Stimulated activated CD8-positive, alpha-beta memory T cell treated with anti-CD3 and anti-CD28 coated beads, Interleukin-15, amount 100 ng/mL, for 4 hours (primary cell): ENCODE measurements at places on chromosomes 1 and 21.

DNA sequence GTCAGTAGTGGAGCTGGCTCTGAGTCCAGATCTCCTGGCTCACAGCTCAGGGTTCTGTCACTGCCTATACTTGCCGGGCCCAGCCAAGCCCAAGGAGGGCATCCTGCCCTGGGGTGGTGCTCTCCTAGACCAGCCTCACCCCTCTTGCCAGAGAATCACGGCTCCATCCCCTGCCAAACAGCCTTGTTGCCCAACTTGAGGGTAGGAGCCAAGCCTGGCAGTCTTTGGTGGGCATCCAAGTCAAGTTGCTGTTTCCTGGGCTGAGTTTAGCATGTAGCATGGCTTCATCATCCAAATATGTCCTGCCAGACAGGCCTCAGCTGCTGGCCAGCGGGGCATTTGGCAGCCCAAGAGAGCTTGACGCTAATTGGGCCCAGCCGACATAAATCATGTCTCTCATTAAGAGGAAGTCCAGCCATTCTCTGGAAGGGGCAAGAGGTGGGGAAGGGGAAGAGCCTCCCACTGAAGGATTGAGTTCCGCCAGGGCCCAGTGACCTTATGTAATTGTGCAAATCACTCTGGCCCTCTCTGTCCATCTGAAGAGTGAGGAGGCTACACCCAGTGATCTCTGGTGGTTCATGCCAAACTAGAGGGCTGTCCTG lies 22.6 kb upstream of the TRABD2B start:
- DNase-seq, result no peak

GRCh38 chr1:21449906-21450305 lies 10.0 kb downstream of the NBPF3 start:
- no peak for DNase-seq

GRCh38 chr21:46048926-46049889 lies 48.7 kb upstream of the COL6A2 start:
- no peak for DNase-seq

DNA sequence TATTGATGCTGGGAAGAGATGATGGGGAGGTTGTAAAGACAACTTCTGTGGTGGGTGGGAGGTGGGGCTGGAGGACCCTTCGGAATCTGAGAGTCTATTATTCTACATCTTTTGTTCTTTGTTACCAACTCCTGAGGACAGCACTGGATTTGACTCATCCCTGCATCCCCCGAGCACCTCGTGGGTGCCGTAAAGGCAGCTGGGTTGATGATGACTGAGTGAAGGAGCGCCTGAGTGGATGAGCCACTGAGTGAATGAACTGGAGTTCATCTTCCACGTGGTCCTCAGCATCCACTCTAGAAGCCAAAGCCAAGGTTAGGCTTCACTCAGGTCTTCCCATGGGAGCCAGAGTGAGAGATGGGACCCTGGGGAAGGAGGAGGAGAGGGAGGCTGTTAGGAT lies 77.6 kb downstream of the LRRN2 start:
- DNase-seq, result no peak

- DNase-seq, result no peak
Observed at GRCh38 chr1:112904831-112905261, 51.1 kb downstream of the SLC16A1 start.

- no peak for DNase-seq
Observed at GRCh38 chr21:36005018-36005417, 55.3 kb downstream of the SETD4 start.

DNA sequence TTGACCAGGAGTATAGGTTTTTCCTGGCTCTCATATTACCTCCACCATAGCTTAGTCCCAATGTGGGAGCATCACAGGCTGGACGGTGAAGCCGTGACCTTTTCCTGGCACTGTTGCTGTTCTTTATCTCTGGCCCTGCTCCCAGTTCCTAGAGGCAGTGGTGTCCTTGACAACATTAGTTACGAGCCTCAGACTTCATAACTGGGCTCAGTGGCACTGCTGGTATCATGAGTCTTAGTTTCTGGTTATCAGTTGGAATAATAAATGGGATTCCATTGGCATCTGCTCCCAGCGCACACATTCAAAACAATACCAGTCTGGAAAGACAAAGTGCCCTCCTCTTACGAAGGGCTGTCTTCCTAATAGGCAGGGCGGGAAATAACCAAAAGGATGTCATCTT lies 8.0 kb downstream of the RNPEP start:
- DNase-seq, result no peak

DNA sequence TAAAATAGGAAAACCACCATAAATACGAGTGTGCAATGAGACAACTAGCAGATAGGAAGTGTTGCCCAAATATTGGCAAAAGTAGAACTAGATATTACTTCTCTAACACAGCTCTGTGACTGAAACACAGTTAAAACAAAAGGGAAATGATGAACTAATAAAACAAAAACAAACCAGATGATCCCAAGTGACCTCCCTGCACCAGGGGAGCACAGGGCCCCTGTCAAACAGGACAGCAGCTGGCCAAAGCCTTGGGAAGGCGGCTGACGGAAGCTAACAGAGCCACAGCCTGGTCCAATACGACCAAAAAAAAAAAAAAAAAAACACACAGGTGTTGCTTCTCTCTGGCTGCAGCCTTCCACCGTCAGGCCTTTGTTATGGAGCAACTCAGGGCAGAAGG lies 17.8 kb downstream of the ZBTB17 start:
- DNase-seq, result no peak

- no peak for DNase-seq
Observed at GRCh38 chr1:156004843-156005584, 15.7 kb downstream of the SSR2 start.

- DNase-seq, result no peak
Observed at GRCh38 chr1:83897516-83897915, 101.4 kb downstream of the TTLL7 start.

- DNase-seq, result peak; percentile 19
Observed at GRCh38 chr1:148318123-148318903, 164.8 kb downstream of the PPIAL4G start.

DNA sequence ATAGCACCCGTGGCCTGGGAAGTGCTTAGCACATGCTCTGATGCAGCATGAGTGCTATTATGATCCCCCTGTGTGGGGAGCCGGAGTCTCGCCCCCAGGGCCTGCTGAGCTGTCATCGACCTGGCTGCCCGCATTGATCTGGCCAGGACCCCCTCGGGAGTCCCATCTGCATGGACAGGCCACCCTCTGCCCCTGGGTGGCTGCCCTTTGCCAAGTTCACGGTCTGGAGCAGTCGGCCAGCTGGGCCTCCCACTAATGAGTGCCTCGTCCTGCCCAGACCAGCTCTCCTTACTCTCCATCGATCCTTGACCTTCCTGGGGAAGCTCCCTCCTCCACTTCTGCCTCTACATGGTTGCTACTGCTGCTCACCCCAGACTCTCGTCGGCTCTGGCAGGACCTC lies 121.8 kb upstream of the RUNX3 start:
- no peak for DNase-seq

GRCh38 chr1:172268237-172268636 lies 152.2 kb upstream of the C1orf105 start:
- DNase-seq, result no peak

DNA sequence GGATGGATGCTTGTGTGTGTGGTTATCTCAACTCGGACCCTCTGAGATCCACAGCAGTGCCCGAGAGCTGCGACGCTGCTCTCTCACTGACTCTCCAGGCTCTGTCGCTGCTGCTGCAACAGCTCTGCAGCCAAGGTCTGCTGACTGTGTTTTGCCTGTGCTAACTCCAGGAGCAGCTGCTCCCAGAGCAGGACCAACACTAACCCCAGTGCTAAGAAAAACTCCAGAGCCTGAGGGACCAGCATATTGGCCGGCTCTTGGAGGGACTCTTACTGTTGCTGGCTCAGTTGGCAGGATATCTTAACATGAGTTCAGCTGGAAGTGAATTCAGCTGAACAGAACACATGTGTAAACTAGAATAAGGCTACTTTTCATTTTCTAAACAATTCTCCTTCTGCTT lies 4.4 kb downstream of the LCE2C start:
- no peak for DNase-seq

DNA sequence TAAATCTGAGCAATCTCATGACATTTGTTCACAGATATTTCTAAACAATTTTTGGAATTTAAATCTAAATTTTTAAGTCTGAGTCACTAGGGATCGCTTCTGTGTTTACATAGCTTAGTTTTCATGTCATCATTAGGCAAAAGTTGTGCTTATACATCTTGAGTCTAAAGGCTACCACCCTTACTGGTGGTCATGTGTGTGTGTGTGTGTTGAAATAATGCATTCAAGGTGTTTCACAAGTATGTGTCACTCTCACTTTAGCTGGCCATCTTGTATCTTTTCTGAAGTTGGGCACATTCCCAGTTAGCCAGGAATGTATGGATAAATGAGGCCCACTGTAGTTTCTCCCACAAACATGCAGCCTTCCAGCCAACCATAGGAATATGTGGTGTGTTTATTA lies 1162.5 kb upstream of the PRMT6 start:
- no peak for DNase-seq

DNA sequence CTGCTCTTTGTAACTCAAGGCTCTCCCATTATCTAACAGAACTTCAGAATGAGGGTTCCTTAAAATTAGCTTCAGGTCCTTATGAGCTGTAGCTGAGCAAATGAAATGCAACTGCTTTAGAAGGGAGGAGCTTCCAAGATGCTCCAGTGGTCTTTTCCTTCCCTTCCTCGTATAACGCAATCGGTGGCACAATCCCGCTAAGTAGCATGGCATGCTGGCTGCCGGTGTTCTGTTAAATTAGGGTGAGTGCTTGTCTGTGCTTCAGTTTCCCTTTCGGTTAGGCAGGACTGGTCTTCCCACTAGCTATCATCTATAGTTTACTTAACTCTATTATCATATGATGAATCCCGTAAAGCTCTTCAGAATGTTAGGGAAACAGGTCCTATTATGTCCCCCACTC lies 917 bp downstream of the KIAA0040 start:
- no peak for DNase-seq

GRCh38 chr1:5571861-5572401 lies 420.3 kb downstream of the NPHP4 start:
- DNase-seq, result no peak

- DNase-seq, result no peak
Observed at GRCh38 chr1:245972476-245972875, 534.6 kb downstream of the SMYD3 start.

DNA sequence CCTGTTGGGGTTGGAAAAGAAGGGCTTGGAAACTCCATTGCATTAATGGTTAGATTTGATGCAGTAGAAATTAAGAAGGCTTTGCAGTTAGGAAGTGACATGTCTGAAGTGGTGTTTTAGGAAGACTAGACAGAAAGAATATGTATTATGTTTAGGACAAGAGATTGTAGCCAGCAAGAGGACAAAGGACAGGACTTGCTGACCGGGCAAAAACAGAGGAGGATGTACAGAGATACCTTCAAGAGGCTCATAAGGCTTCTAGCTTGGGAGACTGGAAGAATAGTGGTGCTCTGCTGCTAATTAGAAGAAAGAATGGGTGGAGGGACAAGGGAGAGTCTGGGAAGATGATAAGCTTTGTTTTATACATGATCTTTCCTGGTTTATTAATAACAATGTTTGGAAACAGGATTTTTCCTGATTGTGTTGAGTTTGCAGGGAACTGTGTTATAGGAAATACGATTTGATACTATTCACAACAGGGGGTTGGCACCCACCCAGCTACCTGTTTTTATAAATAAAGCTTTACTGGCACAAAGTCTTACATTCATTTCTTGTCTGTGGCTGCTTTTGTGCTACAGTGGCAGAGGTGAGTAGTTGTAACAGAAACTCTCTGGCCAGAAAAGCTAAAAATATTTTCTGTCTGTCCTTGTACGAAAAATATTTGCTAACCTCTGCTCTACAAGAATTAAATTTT lies 37.1 kb upstream of the TMCO2 start:
- DNase-seq, result no peak

DNA sequence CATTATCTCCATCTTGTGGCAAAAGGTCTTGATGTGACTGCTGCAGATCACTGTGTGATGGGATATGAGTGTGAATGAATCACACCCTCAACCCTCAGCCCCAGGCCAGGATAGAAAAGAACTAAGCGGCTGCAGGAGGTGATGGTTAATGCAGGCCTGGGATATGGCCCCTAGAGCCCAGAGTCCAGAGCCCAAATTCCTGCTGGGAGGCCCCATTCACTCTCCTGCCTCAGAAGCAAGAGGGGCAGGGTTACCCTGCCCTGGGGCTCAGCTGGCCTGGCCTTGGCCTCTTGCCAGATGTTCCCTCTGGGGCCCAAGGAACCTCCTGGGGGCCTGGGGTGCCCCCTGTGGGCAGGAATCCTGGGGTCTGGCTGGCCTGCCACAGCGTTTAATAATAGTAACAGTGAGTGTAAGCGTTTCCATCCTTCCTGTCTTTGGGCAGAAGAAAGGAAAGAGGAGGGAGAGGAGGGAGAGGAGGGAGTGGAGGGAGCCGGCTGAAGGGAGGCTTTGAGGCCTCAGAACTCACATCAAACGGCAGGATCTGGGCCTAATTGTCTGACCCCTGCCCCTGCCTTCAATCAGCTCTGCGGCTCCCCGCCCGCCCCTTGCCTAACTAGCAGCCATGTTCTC lies 26.2 kb downstream of the DMAP1 start:
- no peak for DNase-seq

GRCh38 chr1:32984455-32985171 lies 20.0 kb upstream of the RNF19B start:
- no peak for DNase-seq

DNA sequence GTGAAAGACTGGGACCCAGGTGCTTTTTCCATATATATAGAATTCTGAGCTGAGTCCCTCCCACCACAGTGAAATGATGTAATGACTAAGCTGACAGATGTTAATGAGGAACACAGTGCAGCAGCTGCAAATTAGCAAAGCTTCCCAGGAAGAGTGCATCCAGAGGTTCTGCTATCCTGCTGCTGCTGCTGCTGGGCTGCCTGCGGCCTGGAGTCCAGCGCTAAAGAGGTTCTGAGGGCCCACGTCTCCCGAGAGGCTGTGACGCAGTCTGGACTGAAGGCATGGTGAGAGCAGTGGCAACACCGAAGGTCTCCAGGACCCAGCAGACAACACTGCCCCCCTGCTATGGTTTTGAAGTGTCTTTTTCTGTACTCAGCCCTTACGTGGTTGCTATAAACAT lies 63.9 kb downstream of the URB2 start:
- no peak for DNase-seq

DNA sequence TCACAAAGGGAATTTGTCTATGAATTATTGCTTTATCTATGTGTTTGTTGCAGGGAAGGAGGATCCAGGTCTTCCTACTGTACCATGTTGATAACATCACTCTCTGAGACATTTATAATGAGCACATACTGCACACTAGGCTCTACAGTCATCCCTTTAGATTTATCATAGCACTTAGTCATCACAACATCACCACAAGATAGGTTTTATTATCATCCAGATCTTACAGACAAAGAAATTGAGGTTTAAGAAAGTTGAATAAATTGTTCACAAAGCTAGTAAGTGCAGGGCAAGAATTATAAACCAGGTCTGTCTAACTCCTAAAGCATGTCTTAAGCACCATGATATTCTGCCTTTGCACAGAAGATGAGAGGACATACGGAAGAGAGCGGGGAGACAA lies 121.1 kb upstream of the ST6GALNAC5 start:
- no peak for DNase-seq

GRCh38 chr1:92484472-92485380 lies 2.0 kb downstream of the GFI1 start:
- DNase-seq, result peak; percentile 65

GRCh38 chr1:10686404-10687040 lies 109.9 kb downstream of the CASZ1 start:
- DNase-seq, result no peak

- peak; percentile 58 for DNase-seq
Observed at GRCh38 chr1:6475381-6476133, 9.6 kb upstream of the TNFRSF25 start.

GRCh38 chr1:18079941-18080735 lies 27.5 kb upstream of the IGSF21 start:
- DNase-seq, result no peak

- DNase-seq, result no peak
Observed at GRCh38 chr1:159699653-159700052, 14.7 kb downstream of the CRP start.
